ENCODE measurements at places on chromosomes 5 and 9.
A peak's percentile ranks its signal among the peaks of the same experiment; 100 is the strongest.

- no peak for DNase-seq
Measured at GRCh38 chr5:84564321-84565075, 179.8 kb upstream of the EDIL3 start.

- no peak for DNase-seq
Measured at GRCh38 chr9:89225587-89225986, 47.0 kb upstream of the SHC3 start.

DNA sequence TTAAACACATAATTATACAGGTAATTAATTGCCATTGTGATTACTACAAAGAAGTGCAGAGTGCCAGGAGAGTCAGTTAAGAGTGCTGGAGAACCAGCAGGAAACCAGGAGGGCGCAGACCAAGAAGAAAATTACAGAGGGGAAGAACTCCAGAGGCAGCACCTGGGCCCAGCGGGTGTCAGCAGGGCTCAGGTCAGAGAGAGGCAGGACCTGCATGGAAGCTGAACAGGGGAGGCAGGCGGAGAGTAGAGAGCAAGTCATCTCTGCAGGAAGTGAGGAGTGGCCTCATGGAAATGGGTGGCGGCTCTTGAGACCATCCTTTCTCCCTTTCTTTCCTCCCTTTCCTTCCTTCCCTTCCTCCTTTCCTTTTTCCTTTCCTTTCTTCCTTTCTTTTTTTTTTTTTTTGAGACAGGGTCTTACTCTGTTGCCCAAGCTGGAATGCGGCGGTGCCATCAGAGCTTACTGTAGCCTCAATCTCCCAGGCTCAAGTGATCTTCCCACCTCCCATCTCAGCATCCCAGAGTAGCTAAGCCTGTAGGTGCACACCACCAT lies 4.0 kb upstream of the ZBTB34 start:
- no peak for DNase-seq

GRCh38 chr5:9340085-9340484 lies 205.8 kb downstream of the SEMA5A start:
- no peak for DNase-seq

- no peak for DNase-seq
Measured at GRCh38 chr5:83285661-83286398, 185.7 kb upstream of the VCAN start.

- peak; percentile 87 for DNase-seq
Measured at GRCh38 chr5:98772415-98773213, 849 bp upstream of the RGMB start.

- DNase-seq, result no peak
Measured at GRCh38 chr9:21543187-21543586, 61.1 kb upstream of the IFNE start.

DNA sequence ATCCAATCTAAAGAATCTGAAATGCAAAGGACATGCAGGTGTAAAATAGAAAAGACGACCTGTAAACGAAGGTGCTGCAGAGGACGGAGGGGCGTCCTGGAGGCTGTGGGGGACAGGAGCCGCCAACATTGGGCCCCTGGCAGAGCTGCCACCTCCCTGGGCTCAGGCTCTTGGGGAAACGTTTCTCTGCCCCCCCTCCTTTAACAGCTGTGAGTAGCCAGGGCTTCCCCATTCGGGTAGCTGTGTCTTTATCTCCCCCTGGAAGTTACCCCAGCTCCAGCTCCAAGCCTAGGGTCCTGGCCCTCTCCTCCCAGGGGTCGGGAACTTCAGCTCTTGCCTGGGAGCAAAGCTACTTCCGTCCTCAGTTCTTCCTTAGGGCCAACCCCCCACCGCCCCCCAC lies 51.5 kb downstream of the PSD2 start:
- DNase-seq, result no peak

DNA sequence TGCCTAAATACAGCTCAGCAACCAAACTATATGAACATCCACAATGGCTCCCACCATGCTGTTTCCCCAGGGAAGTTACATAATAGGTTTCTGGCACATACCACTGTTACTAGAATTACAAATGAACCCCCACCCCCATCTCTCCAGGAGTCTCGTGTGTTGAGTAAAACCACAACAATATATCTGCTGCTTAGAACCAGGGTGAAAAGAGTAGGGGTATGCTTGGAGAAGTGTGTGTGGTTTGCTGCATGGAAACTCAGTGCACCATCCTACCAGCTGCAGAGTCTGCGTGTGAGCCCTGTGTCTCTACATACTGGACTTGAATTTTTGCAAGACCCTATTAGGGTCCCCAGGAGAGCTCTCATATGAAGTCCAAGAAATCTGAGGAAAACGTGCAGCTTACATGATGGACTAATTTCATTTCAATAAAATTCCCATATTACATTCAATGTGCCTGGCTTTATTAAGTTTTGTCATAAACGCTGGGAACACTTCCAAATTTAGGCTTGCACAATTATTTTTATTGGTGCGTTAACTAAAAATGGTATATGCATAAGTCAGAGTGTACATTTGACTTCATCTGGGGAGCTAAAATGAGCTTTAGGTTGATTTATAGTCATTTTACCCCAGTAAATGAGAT lies 104.5 kb upstream of the NFIB start:
- DNase-seq, result peak; percentile 99
